Activated T-helper 2 cell treated with anti-CD3 and anti-CD28 coated beads, Interferon-gamma antibody, Interleukin-2, Interleukin-4, amounts not matched to agents 10 μg/mL and 5 μg/mL and 100 μg/mL, durations not matched to agents 14 hours and 24 hours and 36 hours (primary cell): ENCODE measurements at places on chromosomes 5 and 9. TPM values are rescaled to one million over a fixed set of nuclear protein-coding genes. Genes with fewer than 3 reads are reported as not detected.
A peak's percentile ranks its signal among the peaks of the same experiment; 100 is the strongest.

DNA sequence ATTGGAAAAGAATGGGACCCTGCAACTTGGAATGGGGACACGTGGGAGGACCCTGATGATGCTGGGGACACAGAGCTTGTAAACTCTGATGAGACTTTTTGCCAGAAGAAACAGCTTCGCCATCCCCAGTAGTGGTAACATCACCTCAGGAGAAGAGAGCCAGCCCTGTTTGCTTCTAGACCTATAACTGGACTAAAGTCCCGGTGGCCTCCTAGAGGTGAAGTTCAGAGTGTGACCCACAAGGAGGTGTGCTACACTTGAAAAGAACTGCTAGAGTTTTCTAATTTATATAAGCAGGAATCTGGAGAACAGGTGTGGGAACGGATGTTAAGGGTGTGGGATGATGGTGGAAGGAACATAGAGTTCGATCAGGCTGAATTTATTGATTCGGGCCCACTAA, 19.8 kb downstream of the NSA2 start:
- H3K4me1 ChIP-seq = no peaks in the 10 kb centered on the region
- H3K27ac ChIP-seq = no peak overlapping the region
- H3K4me3 ChIP-seq = no peak overlapping the region
- no peak for DNase-seq
- no peaks in the 10 kb centered on the region for H3K36me3 ChIP-seq

DNA sequence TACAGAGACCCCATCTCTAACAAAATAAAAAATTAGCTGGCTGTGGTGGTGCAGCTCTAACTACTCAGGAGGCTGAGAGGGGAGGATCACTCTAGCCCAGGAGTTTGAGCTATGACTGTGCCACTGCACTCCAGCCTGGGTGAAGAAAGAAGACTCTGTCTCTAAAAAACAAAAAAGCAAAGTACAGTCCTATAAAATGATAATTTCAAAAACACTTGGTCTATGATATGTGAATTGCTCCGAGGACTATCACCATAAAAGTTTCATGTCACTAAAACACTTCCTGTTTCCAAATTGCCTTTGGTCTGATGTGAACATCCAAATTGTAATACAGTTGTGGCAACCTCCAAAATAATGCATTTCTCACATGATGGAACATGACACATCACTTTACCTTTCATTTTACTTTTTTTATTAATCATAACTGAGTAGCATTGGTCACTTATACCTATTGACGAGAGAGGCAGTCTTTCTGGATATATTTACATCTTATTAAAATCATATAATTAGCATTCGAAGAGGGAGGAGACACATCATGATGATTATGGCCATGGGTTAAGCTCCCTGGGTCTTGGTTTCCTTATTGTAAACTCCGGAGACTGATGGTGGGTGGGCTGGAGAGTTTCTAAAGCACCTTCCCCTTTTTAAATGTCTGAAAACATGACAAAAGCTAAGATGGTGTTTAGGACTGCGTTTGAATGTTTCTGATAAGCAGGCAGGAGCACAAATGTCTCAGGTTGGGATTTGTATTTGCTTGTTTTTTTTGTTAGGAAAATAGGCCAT, 25.8 kb upstream of the CD180 start:
- H3K27me3 ChIP-seq = peaks cover 2% of the 10 kb centered on the region
- no peak overlapping the region for H3K4me3 ChIP-seq
- peak overlapping the region; percentile 78 for H3K27ac ChIP-seq
- peaks cover 44% of the 10 kb centered on the region for H3K4me1 ChIP-seq
- H3K36me3 ChIP-seq = peaks cover 8% of the 10 kb centered on the region
- no peak for DNase-seq

GRCh38 chr5:121378559-121379359, 472.9 kb upstream of the FTMT start:
- H3K27me3 ChIP-seq = no peaks in the 10 kb centered on the region
- no peak overlapping the region for H3K4me3 ChIP-seq
- no peaks in the 10 kb centered on the region for H3K36me3 ChIP-seq
- no peaks in the 10 kb centered on the region for H3K4me1 ChIP-seq

DNA sequence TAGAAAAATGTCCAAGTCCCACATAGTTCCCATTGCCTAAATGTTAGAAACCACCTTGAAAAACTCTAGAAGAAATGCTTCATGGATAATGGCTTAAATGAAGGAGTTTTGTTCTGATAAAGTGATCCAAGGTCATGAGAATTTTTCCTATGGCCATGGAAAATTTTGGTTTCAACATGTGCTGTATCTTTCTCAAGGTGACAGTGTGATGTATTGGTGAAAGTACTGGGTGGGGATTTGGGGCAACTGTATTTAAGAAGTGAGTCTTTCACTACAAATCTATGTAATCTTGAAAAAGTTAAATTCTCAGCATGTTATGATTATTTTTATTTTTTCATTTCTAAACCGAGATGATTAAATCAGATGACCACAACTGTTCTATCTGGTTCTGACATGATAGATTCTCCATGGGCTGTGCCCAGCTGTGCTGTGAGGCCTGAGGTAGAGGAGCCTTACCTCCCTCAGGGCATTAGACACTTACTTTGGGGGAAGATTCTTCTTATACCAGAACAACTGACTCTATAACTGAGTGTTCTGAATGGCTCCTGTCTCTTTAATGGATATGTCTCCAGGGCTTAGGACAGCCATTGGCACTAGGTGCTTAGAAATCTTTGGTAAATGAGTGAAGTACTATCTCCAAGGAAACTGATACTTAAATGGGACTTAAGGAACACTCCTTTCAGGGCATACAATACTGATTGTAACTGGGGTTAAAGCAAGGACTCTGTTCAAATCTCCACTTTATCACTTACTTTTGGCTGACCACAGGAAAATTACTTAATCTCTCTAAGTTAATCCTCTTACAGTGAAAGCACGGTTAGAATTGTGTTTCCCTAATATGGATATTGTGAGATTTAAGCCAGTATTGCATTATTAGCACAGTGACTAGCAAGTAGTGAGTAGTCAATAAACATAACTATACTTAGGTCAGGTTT, 397.4 kb upstream of the MEF2C start:
- no peak overlapping the region for H3K27ac ChIP-seq
- H3K4me1 ChIP-seq = no peaks in the 10 kb centered on the region
- DNase-seq = no peak
- no peak overlapping the region for H3K4me3 ChIP-seq
- H3K27me3 ChIP-seq = peaks cover 3% of the 10 kb centered on the region
- H3K36me3 ChIP-seq = no peaks in the 10 kb centered on the region

The FBP2 gene
- total RNA-seq = not detected in 2 replicates
